ENCODE measurements at places on chromosomes 4 and X.

DNA sequence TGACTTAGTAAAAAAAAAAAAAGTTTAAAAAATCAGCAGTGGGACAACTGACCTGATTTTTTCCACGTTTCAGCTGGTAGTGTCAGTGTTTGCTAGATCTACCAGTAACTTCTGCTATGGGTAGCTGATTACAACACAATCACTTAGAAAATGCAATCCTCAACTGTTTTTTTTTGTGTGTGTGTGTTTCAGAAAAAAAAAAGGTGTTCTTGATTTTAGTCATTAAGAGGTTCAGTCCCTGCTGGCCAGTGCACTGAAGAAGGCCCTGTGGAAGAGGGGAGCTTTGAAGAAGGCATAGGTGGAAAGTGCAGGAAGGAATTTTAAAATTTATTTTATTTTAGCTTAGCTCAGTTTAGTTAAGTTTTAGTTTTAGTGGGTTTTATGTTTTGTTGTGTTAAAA lies 46.9 kb downstream of the SH2D1A start:
- no peak for DNase-seq

GRCh38 chrX:38494239-38494823 lies 67.0 kb upstream of the TSPAN7 start:
- no peak for DNase-seq

DNA sequence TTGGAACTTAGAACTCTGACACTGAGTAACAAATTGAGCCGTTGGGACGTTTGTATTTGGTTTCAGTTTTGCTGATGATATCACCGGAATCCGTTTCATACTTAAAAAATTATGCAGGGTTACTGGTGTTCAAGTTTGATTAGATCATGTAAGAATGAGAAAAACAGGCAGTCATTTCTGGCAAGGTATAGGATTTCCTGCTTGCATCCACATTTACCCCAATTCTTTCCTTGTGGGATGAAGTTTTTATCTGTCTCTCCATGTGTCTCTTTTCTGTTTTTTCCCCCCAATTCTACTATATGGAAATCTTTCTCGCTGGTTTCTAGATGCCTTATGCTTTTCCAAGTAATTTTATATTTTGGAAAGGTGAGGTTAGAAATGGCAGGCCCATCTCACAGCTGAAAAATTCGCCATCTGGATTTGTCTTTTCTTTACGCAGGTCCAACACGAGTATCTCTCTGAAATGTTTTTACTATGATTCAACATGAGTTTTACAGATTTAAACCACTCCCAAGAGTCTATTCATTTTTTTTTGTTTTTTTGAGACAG lies 197.9 kb downstream of the SHOX start:
- no peak for DNase-seq

GRCh38 chr4:17688011-17688441 lies 73.6 kb downstream of the MED28 start:
- DNase-seq: no peak

DNA sequence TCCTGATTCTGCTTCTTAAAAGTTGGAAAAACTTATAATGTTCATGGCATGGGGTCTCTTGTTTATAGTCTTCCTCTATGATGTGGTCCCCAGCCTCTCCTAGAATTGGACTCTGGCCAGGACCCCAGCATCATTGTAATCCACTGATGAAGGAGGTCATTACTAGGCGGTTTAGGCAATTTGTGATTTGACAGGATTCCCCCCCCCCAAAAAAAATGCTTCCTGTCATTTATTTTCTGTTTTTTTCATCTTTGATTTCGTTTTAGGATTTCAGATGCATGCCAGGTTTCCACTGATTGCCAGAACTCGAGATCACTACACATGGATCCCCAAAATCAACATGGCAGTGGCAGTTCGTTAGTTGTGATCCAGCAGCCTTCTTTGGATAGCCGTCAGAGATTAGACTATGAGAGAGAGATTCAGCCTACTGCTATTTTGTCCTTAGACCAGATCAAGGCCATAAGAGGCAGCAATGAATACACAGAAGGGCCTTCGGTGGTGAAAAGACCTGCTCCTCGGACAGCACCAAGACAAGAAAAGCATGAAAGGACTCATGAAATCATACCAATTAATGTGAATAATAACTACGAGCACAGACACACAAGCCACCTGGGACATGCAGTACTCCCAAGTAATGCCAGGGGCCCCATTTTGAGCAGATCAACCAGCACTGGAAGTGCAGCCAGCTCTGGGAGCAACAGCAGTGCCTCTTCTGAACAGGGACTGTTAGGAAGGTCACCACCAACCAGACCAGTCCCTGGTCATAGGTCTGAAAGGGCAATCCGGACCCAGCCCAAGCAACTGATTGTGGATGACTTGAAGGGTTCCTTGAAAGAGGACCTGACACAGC lies 4.9 kb downstream of the SPRY1 start:
- no peak for DNase-seq

GRCh38 chr4:148006001-148006400 lies 274.1 kb downstream of the ARHGAP10 start:
- no peak for DNase-seq

- DNase-seq: no peak
Observed at GRCh38 chr4:156560701-156561100, 410.9 kb downstream of the PDGFC start.

DNA sequence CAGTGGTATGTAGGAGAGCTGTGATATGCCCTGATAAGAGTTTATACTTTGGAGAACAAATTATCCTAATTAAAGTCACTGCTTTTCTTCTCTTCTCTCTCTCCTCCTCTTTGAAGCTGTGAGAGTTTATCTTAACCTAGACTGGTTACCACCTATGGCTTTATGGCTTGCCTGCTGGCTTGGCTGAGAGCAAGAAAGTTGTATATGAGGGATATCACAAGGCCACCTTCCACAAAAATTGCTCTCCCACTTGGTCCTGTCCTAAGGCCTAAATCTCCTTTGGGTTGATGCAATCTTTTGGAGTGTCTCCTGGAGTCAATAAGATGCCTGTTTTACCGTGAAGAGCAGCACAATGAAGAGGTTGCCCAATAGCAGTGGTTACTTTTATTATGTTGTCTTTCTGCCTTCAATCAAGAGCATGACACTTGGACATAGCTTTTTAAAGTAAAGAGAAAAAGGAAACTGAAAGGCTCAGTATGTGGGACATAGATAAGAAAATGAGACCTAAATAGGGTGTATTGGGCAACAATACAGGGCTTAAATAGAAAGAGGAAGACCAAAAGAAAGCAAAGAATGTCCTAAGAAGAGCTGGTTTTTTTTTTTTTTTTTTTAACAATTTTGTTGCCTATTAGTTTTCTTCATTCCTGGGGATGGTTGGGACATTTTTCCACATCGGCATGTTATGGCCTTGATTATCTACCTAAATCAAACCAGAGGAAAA lies 9.2 kb downstream of the GUCY1A1 start:
- DNase-seq: no peak

- no peak for DNase-seq
Observed at GRCh38 chrX:103356130-103356798, at the start of gene TCEAL9. TCEAL9 (plus strand) TSS chrX:103356506; CDS start chrX:103357685, 1,179 bp downstream.

DNA sequence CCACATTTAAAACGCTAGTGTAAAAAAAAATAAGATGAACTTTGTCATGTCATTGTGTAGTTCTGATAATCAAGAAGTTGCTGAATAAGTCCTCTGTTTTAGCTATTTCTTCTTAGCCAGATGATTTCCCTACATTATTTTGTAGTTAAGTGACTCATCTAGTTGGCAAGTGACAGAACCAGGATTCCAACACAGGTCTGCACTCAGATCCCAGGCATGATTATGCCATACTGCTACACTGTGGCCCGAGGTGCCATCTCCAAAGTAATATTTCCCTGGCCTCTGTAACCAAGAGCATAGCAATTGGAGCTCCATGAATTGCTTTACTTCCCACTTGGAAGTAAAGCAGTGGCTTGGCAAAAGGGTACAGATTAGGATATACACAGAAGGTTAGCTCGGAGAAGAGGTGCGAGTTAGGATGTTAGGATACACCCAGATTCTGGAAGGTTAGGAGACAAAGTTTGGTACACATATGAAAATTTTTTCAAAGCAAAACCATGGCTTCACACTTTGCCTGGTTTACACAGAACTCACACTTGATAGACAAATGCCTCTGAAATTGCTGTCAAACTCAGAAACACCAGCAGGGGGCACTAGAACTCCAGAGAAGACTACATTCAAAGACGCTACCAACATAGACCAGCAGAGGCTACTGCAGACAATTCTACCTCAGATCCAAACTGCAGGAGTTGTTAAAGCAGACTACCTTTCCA lies 41.4 kb downstream of the SRPX2 start:
- peak; percentile 35 for DNase-seq

GRCh38 chr4:152479428-152480026 lies 56.4 kb downstream of the FBXW7 start:
- DNase-seq: no peak

DNA sequence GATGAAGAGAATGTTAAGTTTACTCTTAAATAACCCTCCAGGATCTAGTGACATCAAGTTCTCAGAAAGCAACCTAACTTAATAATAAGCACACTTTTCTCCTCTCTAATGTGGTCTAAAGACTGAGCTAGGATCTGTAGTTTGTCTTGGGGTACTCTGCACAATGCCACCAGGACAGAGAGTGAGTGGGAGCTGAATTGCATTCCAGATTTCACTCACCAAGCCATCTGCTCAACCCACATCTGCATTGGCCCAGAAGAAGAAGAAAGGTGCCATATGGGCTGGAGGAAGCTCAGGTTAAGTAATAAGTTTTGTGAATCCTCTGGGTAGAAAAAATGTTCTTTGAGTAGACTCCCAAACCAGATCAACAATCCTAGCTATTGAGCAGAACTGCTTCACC lies 384.6 kb downstream of the PPP3CA start:
- DNase-seq: no peak

GRCh38 chrX:14073556-14073955 lies 43.9 kb upstream of the GEMIN8 start:
- DNase-seq: no peak

GRCh38 chr4:108204518-108204917 lies 35.8 kb upstream of the LEF1 start:
- no peak for DNase-seq

DNA sequence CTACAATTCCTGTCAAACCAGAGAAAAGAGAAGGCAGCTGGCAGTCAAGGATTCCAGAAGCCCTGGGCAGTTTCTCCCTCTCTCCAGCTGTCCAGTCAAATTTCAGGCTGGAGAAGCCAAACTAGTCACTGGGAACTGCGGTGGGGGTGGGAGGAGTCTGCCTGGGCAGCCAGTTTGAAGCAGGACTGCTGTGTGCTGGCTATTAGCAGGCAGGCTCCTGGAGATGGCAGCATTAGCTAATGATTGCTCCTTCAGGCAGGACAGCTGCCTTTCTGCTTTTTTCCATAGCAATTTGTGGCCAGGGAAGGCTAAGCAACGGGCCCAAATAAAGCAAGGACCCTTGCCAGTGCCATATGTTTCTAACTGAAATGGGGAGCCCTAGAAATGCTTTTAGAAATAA lies 44.7 kb upstream of the FGF13 start:
- no peak for DNase-seq

DNA sequence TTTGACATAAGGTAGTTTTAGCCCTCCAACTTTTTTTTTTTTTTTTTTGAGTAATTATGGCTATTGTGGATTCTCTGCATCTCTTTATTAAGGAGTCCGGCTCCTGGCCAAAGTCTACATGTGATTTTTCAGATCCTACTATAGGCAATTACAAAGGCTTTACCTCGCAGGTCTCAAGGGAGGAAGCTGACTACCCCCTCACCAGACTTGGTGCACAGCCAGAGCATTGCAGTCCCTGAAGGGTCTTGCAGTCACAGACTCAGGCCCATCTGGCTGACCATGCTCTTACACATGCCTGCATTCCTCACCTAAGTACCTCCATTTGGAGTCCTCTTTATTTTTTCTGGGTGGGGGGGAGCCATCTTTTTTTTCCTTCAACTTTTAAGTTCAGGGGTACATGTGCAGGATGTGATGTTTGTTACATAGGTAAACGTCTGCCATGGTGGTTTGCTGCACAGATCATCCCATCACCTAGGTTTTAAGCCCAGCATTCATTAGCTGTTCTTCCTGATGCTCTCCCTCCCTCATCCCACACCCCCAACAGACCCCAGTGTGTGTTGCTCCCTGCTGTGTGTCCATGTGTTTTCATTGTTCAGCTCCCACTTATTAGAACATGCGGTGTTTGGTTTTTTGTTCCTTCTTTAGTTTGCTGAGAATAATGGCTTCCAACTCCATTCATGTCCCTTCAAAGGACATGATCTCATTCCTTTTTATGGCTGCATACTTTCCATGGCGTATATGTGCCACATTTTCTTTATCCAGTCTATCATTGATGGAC lies 88.4 kb upstream of the STIM2 start:
- DNase-seq: no peak

GRCh38 chr4:134691915-134692314 lies 490.3 kb upstream of the PABPC4L start:
- DNase-seq: no peak

DNA sequence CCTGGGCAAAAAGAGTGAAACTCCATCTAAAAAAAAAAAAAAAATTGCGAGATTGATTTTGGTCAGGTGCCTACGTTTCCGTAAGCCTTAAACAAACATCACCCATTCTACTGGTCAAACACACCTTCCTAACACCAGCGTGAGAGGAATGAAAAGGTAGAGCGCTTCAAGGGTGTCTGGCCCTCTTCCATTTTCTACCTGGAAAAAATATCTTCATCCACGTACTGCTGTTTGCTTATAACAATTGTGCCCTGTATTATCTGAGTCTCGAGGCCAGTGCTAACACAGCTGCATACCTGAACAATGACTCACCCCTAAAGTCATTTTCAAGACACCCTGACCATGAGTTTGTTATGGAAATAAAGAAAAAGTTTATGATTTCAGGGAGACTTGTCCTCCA lies 13.9 kb downstream of the TMSB4X start:
- no peak for DNase-seq

GRCh38 chr4:89336818-89337420 lies 29.3 kb upstream of the GPRIN3 start:
- DNase-seq: no peak

- DNase-seq: no peak
Observed at GRCh38 chr4:147822128-147822527, 90.2 kb downstream of the ARHGAP10 start.

DNA sequence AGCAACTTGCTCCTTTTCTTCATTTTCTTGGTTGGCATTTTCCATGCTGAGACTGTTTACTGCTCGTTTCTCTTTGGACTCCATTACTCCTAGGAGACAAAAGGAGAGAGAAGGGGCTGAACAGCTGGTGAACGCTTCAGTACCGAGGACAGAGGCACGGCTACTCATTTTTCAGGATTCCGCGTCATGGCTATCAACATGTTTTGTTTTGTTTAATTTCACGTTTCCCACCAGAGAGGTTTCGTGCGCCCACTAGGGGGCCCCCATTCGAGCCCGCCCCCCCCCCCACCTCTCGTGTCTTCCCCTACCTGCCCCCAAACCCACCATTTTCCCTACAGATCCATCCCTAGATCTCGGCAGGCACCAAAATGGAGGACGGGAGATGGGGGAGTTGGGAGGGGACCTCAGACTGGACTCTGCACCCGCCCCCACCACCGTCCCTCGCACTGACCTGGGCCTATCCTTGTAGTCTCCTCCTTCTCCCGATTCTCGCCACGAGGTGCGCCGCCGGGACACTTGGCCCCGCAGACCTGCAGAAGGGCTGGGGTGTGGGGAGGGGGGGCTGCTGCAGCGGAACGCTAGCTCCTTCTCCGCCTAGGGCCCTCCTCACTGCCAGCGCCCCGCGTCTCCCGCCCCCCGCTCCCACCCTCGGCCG lies 653 bp downstream of the BEX1 start:
- DNase-seq: no peak

All from activated CD4-positive, CD25-positive, alpha-beta regulatory T cell treated with anti-CD3 and anti-CD28 coated beads, Interleukin-2, amount 50 U/mL, for 16 hours (primary cell).